ENCODE measurements at places on chromosomes 7 and 10.

GRCh38 chr10:11403116-11403515 lies 208.3 kb downstream of the USP6NL start:
- no peak for DNase-seq

DNA sequence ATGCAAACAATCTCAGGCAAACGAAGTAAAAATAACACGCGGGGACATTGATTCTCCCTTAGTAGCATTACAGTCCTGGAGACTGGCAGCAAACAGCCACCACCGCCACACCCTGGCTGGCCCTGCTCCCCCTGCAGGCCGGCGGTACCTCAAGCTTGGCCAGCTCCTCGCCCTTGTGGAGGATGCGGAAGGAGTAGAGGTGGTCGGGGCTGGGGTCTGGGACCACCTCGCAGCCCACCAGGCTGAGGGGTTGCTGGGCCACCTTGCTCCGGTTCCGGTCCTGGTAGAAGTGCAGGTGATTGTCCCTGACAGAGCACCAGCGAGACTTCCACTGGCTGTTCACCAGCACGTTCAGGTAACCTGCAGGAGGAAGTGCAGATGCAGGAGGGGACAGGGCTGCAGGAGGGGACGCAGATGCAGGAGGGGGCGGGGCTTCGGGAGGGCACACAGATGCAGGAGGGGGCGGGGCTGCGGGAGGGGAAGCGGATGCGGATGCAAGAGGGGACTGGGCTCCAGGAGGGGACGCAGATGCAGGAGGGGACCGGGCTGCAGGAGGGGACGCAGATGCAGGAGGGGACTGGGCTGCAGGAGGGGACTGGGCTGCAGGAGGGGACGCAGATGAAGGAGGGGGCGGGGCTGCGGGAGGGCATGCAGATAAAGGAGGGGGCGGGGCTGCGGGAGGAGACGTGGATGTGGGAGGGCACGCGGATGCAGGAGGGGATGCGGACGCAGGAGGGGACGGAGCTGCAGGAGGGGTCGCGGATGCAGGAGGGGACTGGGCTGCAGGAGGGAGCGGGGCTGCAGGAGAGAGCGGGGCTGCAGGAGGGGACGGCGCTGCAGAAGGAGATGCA lies 65.7 kb downstream of the VWA2 start:
- DNase-seq, result no peak

DNA sequence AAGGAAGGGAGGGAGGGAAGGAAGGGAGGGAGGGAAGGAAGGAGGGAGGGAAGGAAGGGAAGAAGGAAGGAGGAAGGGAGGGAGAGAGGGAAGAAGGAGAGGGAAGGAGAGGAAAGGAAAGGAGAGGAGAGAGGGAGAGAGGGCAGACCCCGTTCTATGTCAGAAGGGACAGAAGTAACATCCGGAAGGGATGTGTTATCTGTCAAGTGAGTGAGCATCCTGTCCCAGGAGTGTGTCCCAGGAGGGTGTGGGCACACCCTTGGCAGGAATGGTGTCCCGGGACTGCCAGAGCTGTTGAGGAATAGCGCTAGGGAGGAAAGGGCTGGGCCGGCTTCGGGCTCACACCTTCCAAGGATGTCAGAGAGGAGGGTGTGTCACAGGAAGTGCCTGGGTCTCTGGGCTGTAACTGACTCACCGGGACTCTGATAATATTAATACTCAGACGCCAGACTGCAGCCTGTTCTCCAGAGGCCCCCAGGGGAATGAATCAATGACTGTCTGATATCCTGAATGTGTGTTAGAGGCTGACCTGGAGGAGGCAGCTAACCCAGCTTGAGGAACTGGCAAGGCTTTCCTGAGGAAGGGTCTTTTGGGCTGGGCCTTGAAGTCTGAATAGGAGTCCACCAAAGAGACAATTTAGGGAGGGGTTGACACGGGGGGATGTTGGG lies 125.6 kb upstream of the TNRC18 start:
- DNase-seq, result no peak

DNA sequence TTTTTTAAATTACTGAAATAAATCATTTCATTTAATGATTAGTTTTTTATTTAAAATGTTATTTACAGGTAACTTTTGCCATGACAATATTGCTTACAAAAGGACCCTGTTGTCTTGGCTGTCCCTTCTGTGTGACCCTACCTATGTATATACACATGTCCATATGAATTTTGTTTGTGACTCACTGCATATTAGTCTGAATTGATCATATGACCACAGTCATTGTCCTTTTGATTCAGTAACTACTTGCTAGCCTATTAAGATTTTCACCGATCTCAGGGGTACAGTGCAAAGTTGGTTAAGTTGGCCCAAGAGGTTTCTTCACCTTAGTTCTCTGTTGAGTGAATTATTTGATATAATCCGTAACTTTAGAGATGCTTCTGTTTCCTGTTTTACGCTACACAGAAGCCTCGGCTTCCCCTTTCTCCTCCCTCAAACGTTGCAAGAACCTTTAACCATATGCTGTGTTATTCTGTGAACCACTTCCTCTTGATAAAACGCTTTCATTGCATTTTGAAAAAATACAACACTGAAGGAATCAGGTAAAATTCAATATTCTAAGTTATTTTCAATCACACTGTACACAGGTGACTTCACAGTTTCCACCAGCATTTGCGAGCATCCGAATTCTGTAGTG lies 43.9 kb downstream of the APBB1IP start:
- DNase-seq, result no peak

- no peak for DNase-seq
Measured at GRCh38 chr7:87152897-87153641, 816 bp downstream of the DMTF1 start.

DNA sequence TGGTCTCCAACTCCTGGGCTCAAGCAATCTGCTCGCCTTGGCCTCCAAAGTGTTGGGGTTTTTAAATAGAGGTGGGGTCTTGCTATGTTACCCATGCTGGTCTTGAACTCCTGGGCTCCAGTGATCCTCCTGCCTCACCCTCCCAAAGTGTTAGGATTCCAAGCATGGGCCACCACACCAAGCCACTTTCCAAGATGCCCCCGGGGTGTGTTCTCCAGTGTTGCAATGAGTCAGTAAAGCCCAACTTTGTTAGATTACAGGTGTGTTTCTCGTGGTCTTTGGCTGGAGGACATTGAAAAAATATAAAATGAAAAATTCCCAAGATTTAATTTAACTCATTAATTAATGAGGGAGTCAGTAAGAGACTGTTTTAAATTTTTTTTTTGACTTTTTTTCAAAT lies 29.2 kb downstream of the TACR2 start:
- no peak for DNase-seq

- DNase-seq, result no peak
Measured at GRCh38 chr7:112969946-112970345, 116.7 kb downstream of the GPR85 start.

GRCh38 chr7:86592185-86592584 lies 51.5 kb upstream of the GRM3 start:
- no peak for DNase-seq

- no peak for DNase-seq
Measured at GRCh38 chr10:96152437-96152836, 22.3 kb downstream of the ZNF518A start.

GRCh38 chr7:39950473-39951225 lies 593 bp downstream of the CDK13 start:
- no peak for DNase-seq

- no peak for DNase-seq
Measured at GRCh38 chr10:100327007-100327717, 2.9 kb downstream of the PKD2L1 start.

DNA sequence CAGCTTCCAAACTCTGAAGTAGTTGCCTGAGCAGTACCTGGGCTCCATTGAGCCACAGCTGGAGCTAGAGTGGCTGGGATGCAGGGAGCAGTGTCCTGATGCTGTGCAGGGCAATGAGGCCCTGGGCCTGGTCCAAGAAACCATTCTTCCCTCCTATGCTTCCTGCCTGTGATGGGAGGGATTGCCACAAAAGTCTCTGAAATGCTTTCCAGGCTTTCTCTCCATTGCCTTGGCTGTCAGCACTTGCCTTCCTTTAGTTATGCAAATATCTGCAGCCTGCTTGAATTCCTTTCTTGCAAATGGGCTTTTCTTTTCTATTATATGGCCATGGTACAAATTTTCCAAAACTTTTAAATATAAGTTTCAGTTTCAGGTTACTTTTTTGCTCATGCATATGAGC lies 972.2 kb upstream of the MBL2 start:
- no peak for DNase-seq

GRCh38 chr10:126924915-126925300 lies 19.7 kb downstream of the DOCK1 start:
- DNase-seq, result no peak

DNA sequence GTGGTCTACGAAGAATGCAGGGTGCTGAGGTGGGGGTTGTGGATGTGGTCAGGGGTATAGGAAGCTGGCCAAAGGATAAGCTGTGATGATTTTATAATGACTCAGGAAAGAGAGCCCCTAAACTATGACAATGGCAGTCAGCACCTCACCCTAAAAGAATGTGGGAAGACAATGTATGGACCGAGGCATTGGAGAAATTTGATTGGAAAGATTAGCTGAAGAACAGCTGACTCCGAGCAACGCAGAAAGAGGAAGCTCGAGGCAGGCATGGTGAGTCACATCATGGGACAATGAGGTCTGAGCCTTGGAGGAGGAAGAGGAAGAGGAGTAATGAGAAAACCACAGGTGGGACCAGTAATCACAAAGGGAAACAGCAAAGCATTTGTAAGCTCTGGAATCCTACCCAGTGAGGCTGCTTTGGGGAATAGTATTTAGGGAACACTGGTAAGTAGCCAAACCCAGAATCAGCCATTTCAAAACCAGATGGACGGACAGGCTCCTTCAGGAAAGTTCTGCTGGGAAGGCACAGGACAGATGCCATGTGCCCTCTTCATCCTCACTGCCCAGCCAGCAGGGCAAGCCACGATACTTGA lies 295.4 kb downstream of the PRPF18 start:
- DNase-seq, result no peak

GRCh38 chr10:59240582-59241183 lies 64.2 kb downstream of the PHYHIPL start:
- DNase-seq, result peak; percentile 22

DNA sequence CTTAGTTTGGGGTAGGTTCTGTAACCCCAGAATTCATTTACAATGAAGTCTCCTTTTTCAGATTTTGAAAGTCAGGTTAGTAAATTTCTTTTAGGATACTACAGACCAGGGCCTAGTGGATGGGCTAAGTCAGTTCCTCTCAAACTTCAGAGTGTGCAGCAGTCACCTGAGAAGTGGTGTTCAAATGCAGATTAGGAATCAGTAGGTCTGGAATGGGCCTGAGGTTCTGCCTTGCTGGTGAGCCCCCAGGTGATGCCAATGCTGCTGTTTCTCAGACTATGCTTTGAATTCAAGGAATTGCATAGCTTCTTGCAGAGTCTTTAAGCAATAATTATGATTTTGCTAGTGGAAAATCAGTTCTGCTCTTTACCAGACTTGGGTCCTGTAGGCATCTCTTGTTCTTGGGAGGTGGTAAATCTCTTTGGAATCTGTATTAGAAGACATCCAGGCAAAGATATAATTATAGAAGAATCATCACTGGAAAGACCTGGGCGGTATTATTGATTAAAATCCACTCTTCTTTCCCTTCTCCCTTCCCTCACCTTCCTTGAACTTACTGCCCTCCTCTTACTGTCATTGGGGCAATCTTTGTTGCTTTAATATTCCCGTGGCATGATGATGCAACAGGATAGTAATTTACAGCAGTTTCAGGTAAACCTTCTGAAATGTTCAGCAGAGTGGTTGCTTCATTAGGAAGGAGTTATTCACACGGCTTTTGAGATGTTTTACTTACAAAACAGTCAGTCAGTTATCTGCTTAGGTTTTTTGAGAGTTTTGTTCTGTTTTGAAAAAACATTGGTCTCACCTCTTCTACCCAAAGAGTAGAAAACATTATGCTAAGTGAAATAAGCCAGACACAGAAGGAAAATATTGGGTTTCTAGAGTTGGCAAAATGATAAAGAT lies 87.2 kb downstream of the NRF1 start:
- no peak for DNase-seq

DNA sequence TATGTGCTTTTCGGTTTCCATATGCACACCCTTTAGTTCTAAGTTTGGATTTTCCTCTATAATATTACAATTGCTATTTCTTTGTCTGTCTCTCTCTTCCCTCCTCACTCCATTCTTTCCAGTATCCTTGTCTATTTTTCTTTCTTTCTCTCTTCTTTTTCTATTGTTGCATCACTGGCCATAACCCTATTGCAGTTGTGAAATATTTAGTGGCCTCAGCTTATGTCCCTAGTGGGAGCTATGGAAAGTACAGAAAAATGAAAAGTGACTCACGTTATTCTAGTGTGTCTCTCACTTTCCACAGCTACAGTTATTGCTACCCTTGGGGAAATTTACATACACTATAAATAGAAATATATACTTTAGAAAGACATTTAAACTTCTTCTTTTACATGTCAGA lies 59.1 kb downstream of the CNTNAP2 start:
- DNase-seq, result no peak

DNA sequence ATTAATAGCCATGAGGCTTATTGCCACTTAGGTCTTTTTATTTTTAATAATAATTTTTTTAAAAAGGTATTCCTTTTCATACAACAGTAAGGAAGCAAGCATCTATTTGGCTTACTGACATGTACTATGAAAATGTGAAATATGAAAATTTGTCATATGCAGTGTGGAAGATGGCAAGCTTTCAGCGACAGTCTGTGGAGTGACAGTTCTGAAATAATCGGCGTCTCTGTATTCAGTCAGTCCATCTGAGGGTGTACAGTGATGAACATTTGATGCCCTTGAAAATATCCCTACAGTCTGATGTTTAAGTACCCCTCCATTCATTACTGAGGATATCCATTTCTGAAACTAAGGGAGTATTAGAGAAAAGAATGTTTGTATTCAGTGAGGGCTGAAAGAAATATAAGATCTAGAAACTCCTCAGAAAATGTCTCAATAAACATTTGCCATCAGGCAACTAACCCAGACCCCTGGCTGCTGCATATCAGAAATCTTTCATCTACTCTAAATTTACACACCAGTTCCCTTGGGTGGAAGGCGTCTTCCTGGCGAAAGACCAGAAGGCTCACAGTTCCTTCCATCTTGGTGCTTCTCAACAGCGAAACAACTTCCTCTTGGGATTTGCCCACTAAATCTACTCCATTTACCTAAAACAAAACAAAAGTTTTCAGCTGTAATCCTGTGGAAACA lies 440.6 kb downstream of the PARD3 start:
- DNase-seq, result no peak

DNA sequence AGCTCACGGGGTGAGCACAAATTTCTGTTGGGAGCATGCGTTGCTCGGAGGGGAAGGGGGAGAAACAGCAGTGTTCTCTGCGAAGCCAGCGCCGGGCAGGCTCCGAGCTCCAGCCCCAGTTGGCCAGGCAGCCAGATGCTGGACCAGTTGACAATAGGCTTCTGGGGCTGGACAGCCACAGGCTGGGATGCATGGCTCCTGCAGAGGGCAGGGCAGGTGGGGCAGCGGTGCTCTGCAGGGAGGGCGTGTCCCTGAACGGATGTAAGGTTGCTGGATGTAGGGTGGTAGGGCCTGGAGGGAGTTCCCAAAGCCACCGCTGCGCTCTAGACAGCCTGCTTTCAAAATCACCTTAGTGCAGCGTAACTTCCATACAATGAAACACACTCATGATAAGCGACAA lies 574.9 kb downstream of the GLRX3 start:
- DNase-seq, result no peak

DNA sequence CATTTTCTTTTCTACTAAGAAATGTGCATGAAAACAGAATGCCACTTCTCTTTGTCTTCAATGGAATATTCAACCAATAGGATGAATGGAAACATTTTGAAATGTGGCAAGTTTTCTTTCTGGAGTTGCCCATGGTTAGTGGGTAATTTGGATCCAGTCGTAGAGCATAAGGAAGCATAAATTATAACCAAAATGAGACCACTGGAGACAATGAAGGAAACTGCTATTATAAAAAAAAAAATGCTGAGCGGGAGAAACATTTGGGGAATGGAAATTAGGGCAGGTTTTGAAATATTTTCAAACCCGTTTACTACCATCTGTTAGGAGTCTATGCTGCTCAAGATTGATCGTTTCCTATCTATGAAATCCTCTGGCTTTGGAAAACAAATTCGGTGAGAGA lies 182.9 kb upstream of the PRKCQ start:
- DNase-seq, result no peak
